Activated CD4-positive, alpha-beta T cell treated with anti-CD3 and anti-CD28 coated beads for 36 hours (primary cell): ENCODE measurements at places on chromosomes 1 and 21.

DNA sequence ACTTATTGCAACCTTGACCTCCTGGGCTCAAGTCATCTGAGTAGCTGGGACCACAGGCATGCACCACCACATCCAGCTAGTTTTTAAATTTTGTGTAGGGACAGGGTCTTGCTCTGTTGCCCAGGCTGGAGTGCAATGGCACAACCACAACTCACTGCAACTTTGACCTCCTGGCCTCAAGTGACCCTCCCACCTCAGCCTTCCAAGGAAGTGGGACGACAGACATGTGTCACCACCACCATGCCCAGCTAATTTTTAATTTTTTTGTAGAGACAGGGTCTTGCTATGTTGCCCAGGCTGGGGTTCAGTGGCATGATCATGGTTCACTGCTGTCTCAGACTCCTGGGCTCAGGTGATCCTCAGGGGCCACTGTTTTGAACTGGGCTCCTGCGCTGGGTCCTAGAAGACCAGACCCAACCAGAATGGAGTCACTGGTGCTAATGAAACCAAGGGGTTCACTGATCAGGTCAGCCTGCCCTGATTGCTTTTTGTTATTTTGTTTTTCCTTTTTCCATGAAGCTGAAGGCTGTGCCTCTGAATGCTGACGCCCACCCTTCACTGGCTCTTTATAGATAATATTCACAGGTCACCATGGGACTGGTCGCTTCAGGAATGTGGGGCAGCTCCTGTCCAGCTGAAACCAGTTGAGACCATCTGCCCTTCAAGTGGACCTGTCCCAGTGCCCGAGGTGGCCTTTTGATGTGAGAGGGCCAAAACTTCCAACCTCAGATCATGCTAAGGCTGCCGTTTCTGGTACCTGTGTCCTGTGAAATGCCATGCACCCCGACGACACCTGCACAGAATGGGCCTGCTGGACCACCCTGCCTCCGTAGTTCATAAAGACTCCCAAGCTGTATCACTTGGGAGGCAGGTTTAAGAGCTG, 4.9 kb downstream of the TRIM17 start:
- no peak for DNase-seq

DNA sequence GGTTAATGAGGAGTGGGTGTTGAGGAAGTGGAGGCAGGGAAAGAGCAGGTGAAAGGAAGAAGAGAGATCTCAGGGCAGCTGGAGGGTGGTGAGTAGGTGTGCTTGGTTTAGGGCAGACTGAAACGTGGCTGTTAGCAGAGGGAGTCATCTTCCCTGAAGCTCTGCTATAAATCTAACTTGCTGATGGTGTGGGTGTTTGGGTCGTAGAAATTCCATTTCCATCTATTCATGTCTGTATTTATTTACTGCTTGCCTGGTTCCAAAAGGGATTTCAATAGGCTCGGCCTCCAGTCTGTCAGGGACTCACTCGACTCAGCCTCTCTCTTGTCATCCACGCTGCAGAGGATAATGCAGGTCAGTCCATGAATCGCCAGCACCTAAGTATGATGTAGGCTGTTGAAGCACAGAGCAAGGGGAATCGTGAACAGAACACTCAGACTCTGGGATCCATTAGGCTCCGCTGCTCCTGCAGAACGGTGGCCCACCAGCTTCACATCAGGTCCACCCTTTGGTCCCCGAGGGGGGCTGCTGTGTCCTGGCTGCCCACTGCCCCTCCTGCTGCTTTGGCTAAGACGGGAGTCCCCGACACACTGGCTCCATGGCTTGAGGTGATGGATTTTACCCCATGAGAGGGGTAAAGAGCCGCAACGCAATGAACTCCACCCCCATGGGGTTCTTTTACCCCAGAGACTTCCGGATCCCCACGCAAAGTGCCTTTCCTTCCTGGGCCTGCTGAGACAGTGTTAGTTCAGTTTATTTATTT, 156.2 kb downstream of the RHOU start:
- DNase-seq = no peak

- DNase-seq = no peak
These were observed at the start of gene FCGR3B for GRCh38 chr1:161631076-161631475. TSS of gene FCGR3B (minus strand) at chr1:161631176. CDS start at chr1:161631094, 82 bp downstream.

DNA sequence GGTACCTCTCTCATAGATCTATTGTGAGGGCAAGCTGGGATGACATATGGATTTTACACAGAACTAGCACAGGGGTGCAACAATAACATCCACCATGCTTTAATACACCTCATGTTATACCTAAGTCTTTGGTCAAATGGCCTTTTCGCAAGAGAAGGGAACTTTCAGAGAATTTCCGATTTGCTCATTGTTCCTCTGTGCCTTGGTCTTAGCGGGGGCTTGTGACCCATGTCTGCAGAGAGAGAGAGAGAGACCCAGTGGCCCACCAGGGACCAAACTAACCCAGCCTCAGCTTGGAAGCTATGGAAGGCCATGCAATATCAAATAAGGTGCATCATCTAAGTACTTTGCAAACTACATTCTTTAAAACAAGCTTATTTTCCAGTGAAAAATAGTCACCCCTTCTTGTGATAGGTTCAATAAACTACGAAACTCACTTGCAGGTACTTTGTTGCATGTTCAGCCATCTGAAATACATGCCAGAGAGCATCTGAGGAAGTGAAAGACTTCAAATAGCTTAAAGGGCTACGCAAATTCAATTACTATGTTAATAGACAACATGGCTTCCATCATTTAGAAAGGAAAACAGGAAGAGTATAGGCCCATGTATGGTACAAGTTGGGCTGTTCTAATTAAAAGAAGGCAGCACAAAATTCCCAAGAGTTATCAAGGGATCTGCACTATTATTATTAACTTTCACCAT, 100.7 kb downstream of the KCNN3 start:
- no peak for DNase-seq

GRCh38 chr1:180027949-180028445, 73.4 kb downstream of the CEP350 start:
- no peak for DNase-seq

- peak; percentile 72 for DNase-seq
These were observed 33.8 kb upstream of the RPL11 start for GRCh38 chr1:23657659-23658275.

- DNase-seq = no peak
These were observed 636 bp downstream of the WARS2 start for GRCh38 chr1:119139857-119140176.

GRCh38 chr1:161988413-161988812, 35.3 kb downstream of the OLFML2B start:
- DNase-seq = no peak

- DNase-seq = peak; percentile 87
These were observed 1.1 kb upstream of the ESPN start for GRCh38 chr1:6423321-6423999.

GRCh38 chr1:4307468-4307845, 347.0 kb upstream of the AJAP1 start:
- no peak for DNase-seq

DNA sequence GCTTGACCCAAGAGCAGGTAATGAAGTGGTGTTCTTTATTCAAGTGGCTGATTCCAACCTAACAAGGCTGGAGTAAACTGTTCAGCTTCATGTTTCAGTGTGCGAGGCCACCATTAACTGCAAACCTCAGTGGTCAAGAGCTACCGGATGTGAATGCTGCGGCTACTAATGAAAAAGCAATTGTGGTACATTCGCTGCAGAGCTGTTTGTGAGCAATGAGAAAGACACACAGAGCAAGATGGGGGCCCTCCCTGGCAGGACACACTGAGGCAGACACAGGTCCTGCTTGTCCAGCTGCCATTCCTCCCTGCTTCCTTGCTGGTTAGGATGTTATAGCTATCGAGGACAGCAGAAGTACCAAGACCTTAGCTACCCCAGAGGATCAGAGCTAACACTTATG, 26.1 kb downstream of the SYF2 start:
- DNase-seq = no peak
